ENCODE measurements at places on chromosomes 13 and 19.

GRCh38 chr13:47454986-47455385, 546.1 kb downstream of the SUCLA2 start:
- DNase-seq = no peak

- DNase-seq = no peak
These were observed 13.2 kb downstream of the AP3D1 start for GRCh38 chr19:2138061-2138728.

DNA sequence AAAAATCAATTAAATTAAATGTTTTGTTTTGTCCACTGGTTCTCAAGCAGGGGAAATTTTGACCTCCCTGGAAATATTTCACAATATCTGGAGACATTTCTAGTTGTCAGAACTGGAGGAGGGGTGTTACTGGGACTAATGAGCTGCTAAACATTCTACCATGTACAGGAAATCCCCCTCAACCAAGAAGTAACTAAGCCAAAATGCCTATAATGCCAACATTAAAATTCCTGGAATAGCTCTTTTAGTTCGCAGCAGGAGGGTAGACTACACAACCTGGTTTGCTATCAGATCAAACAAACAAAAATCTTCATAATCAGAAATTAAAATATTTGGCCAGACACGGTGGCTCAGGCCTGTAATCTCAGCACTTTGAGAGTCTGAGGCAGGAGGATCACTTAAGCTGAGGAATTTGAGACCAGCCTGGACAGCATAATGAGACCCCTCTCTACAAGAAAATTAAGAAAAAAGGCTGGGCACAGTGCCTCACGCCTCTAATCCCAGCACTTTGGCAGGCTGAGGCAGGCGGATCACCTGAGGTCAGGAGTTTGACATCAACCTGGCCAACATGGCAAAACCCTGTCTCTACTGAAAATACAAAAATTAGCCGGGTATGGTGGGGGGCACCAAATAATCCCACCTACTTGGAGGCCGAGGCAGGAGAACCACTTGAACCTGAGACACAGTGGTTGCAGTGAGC, 13.7 kb upstream of the SMARCA4 start:
- no peak for DNase-seq

GRCh38 chr19:4580021-4580901, 20.8 kb upstream of the SEMA6B start:
- no peak for DNase-seq

DNA sequence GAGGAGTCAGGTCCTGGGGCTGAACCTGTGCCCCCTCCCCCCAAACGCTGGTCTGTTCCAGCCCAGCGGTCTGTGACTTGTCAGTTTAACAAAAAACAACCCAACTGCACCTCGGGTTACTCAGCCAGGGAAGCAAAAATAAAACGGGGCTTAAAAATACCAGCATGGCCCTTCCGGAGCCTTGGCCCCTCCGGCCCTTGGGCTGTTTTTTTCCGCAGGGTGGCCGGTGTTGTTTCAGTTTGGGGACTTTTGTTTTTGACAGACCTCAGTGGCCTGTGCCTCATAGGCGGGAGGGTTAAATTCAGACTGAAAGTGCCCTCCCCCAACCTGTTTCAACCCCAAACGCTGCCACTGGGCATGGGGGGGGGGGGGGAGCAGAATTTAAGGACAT, 4.0 kb downstream of the TCF3 start:
- DNase-seq = no peak

DNA sequence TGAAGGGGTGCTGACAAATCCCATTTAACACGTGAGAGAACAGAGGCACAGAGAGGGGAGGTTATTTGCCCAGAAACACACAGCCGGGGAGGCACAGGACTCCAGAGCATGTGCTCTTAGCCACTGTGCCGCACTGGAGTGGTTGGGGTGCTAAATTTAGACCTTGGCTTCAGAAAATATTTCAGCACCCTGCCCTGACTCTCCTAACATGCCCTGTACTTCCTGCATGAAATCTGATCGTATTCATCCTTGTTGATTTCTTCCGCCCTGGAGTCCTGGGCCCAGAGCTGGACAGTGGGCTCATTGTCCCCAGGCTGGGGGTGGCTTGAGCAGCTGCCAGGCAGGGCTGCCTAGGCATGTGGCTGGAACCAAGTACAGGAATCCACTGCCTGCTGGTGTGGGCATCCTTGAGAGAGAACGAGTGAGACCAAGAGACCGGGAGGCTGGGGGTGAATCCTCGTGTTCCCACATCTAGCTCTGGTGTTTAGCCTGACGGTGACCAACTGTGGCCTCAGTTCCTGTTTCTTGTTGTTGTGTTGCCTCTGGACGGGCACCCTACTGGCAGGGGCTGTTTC, 5.3 kb downstream of the SLC27A1 start:
- DNase-seq = no peak

DNA sequence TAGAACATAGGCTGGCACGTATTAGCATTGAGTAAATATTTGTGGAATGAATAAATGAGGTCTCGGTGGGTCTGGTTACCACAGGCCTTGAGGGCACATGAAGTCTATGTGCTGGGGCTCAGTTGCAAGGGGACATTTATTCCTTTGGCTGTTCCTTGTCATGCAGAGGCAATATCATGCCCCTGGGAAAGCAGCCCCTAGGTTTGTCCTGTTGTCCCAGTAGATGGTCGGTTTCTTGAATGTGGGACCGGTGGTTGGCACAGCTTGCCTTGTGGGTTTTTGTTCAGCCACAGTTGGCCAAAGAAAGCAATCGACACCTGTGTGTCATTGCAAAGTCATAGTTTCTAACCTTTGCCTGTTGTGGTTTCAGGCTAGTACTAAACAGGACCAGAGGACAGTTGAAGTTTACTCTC, 24.7 kb upstream of the GPR183 start:
- DNase-seq = no peak

- no peak for DNase-seq
These were observed 50.1 kb upstream of the SLC15A1 start for GRCh38 chr13:98802559-98802958.

GRCh38 chr13:48833412-48833811, 142.3 kb upstream of the FNDC3A start:
- DNase-seq = no peak

- DNase-seq = no peak
These were observed 1.6 kb downstream of the MYH14 start for GRCh38 chr19:50204811-50205675.

- peak; percentile 57 for DNase-seq
These were observed 6.5 kb upstream of the TIMM50 start for GRCh38 chr19:39474139-39474620.

- no peak for DNase-seq
These were observed 29.6 kb upstream of the CEACAM21 start for GRCh38 chr19:41546386-41546789.

DNA sequence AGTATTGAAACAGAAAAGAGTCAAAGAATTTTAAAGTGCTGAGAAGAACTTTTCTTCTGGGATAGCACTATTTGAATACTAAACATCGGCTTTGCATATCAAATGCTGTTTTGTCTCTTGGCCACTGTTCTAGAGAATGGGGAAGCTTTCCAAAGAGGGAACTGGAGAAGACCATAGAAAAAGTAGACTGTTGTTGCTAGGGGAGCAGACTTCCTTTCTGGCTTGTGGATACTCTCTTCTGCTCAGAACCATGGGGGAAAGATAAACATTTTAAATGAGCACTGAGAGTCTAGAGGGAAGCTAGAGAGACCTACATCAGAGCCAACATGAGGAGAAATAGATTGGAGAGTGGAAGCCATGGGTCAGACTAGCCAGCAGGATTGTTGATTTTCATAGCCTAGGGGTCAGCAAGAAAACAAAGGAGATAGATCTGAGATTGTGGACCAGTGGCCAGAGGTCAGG, 315.7 kb downstream of the KCTD12 start:
- DNase-seq = no peak

DNA sequence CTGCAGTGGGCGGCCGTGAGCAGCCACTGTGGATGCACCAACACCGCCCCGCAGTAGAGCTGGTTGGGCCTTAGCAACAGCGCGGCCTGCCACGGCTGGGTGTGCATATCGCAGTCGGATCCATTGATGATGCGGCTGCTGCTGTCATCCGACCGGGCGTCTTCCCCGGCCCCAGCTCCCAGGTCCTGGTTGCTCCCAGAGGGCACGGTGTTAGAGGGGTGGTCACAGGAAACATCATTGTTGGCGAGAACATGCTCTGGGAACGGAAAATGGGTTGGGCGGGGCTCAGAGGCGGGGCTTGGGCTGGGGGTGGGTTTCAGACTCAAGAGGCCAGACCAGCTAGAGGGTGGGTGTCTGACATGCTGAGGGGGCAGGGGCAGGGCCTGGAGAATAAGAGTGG, 3.0 kb downstream of the KLK5 start:
- no peak for DNase-seq
